ENCODE measurements at places on chromosomes 7 and 10. TPM values are rescaled to one million over a fixed set of nuclear protein-coding genes. Genes with fewer than 3 reads are reported as not detected.

DNA sequence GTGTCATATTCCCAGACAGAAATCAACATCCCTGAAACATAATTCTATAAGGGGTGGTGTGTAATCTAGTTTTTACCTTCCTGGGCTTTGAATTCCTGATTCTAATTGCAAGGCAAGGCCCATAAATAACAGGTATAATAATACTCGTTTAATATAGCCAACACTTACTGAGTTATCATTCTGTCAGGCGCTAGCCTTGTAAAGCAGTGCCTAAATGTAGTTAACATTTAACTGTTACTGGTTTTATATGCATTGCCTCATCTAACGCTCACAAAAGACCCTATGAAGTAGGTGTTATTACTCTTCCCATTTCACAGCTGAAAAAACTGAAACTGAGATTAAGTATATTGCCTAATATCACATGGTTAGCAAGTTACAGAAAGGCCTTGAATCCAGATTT is 772.5 kb downstream of the SUGCT start:
- no peak for DNase-seq

- no peak for DNase-seq
Observed at GRCh38 chr7:55508221-55509011, 63.9 kb downstream of the VOPP1 start.

DNA sequence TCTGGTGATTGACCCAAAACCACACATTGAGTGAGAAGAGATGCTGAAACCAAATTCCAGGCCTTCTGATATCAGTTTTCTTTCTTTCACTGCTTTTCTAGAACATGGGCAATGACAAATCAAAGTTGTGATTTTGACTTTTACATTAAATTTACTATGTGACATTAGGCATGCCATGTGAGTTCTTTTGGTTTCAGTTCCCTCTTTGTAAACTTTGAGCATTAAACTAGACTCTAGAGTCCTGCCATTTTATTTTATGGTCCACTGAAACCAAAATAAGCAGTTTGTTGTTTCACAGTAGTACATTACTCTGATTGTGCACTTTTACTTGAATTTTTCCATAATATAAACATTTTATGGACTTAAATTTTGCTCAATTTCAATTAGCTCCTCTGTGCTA is 381.1 kb upstream of the SEMA3D start:
- no peak for DNase-seq

DNA sequence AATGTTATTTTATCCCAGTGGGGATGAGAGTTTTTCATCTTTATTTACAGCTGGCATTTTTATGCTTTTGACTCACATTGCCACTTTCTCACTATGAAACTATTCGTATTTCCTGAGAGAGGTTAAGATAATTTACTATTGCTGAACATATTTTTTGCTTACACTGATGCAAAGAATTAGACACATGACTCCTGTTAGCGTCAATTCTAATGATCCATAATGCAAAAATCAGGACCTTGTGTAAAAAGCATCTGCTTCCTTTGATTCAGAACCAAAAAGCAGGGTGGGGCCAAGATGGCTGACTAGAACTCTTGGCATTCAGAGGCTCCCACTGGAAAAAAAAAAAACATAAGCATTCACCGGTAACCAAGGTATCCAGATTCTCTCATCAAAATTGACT is 464.8 kb downstream of the SEMA3D start:
- no peak for DNase-seq

- no peak for DNase-seq
Observed at GRCh38 chr10:8596929-8597472, 542.5 kb downstream of the GATA3 start.

DNA sequence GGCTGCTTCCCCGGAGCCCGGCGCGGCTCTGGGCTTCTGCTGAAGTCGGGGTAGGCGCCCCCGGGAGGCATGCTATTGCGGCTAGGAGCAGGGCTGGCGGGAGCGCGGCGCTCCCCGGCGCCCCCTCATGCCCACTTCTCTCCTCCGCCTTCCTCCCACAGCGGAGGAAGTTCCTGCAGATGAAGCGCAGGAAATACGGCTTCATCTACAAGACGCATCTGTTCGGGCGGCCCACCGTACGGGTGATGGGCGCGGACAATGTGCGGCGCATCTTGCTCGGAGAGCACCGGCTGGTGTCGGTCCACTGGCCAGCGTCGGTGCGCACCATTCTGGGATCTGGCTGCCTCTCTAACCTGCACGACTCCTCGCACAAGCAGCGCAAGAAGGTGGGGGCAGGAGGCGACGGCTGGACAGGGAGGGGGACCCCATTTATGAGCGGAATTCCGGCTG is 479 bp downstream of the CYP26A1 start:
- peak; percentile 42 for DNase-seq

The VSTM4 gene
- total RNA-seq: 1.8 TPM

The LRRC17 gene
- total RNA-seq: 8.3 TPM

The FMC1 gene
- 13.6 TPM for total RNA-seq

The MUC3A gene
- not detected for total RNA-seq
